Activated naive CD4-positive, alpha-beta T cell treated with anti-CD3 and anti-CD28 coated beads, Interleukin-2, amount 10 ng/mL, durations not matched to agents 7 days and 5 days (primary cell): ENCODE measurements at places on chromosomes 5 and 9.

DNA sequence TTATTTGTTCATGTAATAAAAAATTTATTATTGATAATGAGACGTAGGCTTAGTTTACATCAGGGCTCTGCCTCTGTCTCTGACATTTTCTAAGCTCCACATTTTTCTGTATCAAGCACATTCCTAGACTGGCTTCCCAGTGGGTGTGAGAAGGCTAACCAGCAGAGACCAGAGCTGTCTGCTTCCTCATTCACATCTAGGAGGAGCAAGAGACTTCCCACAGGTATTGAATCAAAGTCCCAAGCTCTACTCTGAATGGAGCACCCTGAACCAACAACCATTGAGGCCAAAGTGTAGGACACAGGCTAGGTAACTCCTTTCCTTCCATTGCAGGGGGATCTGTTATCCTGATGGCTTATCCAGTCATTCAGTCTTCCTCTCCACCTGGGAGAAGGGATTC is 72.4 kb downstream of the PARP8 start:
- H3K4me1 ChIP-seq: peaks cover 16% of the 10 kb centered on the region
- no peak overlapping the region for H3K4me3 ChIP-seq
- DNase-seq: no peak
- H3K36me3 ChIP-seq: peaks cover 18% of the 10 kb centered on the region

DNA sequence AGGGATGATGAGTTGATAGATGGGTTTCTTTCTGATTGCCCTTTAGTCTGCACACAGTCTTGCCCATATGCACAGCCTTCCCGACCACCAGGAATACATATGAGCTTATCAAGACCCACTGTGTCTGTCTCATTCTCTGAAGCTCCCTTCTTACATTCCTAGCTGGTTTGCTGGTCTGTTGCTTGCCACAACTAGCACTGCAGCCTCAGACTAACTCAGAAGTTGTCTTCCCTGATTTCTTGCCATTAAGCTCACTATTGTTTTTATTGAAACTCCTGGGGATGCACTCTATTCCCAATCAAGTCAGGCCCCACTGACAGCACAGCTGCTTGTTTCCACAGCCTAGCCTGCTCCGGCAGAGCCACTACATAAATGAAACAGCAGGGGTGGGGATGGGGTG is 97.5 kb downstream of the SAXO1 start:
- no peak overlapping the region for H3K27ac ChIP-seq
- DNase-seq: no peak
- H3K4me1 ChIP-seq: no peaks in the 10 kb centered on the region
- H3K4me3 ChIP-seq: no peak overlapping the region
- H3K27me3 ChIP-seq: no peaks in the 10 kb centered on the region

DNA sequence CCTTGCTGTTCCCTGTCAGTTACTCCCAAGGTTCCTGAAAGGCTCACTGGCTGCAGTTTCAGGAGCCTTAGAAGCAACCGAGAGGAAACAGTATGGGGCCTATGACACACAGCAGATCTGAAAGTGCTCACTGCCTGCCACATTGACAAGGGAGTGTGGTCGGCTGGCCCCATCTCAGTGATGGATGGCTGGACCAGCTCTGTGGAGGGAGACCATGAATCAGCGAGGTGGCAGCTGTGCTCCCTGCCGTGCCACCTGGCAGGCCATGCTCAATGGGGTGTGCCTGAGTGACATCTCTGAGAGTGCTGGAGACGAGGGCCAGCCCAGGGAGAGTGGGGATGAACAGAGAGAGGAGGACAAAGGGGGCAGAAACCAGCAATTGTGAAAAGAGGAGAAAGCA is 49.1 kb downstream of the DOCK2 start:
- peaks cover 73% of the 10 kb centered on the region for H3K36me3 ChIP-seq
- no peaks in the 10 kb centered on the region for H3K27me3 ChIP-seq

GRCh38 chr9:107481035-107481434 is 8.5 kb downstream of the KLF4 start:
- peaks cover 17% of the 10 kb centered on the region for H3K27me3 ChIP-seq
- H3K4me1 ChIP-seq: no peaks in the 10 kb centered on the region
- no peak overlapping the region for H3K4me3 ChIP-seq
- DNase-seq: no peak
- no peak overlapping the region for H3K27ac ChIP-seq
- H3K36me3 ChIP-seq: no peaks in the 10 kb centered on the region

GRCh38 chr9:78821126-78821822 is 524.3 kb downstream of the PSAT1 start:
- H3K4me3 ChIP-seq: no peak overlapping the region
- no peaks in the 10 kb centered on the region for H3K27me3 ChIP-seq
- H3K27ac ChIP-seq: no peak overlapping the region
- DNase-seq: no peak
- no peaks in the 10 kb centered on the region for H3K36me3 ChIP-seq
- H3K4me1 ChIP-seq: peaks cover 3% of the 10 kb centered on the region

- no peaks in the 10 kb centered on the region for H3K36me3 ChIP-seq
These were observed 67.7 kb downstream of the HMHB1 start for GRCh38 chr5:143879646-143880045.

- H3K27ac ChIP-seq: no peak overlapping the region
- peaks cover 57% of the 10 kb centered on the region for H3K27me3 ChIP-seq
- H3K4me3 ChIP-seq: no peak overlapping the region
- peaks cover 3% of the 10 kb centered on the region for H3K4me1 ChIP-seq
- DNase-seq: no peak
These were observed 107.8 kb upstream of the NEK6 start for GRCh38 chr9:124149992-124150391.

DNA sequence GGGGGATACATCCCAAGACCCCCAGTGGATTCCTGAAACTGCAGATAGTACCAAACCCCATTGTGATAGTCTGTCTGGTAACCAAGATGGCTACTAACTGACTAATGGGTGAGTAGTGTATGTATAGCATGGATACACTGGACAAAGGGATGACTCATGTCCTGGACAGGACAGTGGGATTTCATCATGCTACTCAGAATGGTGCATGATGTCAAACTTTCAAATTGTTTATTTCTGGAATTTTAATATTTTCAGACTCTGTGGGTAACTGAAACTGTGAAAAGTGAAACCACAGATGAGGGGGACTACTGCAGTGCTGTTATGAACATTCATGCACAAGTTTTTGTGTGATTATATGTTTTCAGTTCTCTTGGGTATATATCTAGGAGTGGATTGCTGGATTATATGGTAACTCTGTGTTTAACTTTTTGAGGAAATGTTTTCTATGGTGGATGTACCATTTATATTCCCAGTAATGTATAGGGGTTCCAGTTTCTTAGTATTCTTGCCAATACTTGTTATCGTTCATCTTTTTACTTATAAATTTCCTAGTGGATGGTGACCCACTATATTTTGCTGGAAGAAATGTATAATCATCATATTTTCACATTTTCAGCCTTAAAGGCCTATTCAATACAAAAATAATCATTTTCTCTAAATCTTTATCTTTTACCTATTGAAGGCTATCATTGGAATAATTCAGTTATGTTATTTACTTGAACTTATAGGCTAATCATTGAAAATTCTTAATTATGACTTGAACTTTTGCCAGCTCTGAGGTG is 140.9 kb downstream of the NR3C1 start:
- DNase-seq: no peak
- H3K27ac ChIP-seq: no peak overlapping the region
- H3K36me3 ChIP-seq: peaks cover 2% of the 10 kb centered on the region
- no peak overlapping the region for H3K4me3 ChIP-seq

DNA sequence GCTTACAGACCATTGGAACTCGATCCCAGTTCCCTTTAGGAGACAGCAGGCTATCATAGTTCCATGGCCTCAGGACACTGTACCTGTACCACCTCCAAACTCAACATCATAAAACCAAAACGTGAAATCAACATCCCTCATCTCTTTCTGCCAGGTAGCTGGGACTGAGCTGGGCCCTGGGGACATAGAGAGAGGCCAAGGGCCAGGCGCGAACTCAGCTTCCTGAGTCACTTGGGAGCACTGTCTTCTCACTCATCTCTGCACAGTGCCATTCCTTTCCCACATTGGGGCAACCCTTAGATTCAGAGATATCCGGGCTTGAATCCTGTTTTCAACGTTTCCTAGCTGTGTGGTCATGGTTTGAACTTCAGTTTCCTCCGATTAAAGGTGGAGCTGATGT is 12.2 kb downstream of the DAB2IP start:
- no peak overlapping the region for H3K27ac ChIP-seq
- no peaks in the 10 kb centered on the region for H3K36me3 ChIP-seq
- no peaks in the 10 kb centered on the region for H3K4me1 ChIP-seq
- DNase-seq: no peak
- H3K27me3 ChIP-seq: peaks cover 33% of the 10 kb centered on the region
- H3K4me3 ChIP-seq: no peak overlapping the region

- no peaks in the 10 kb centered on the region for H3K27me3 ChIP-seq
- peaks cover 19% of the 10 kb centered on the region for H3K36me3 ChIP-seq
- H3K4me3 ChIP-seq: no peak overlapping the region
- peaks cover 6% of the 10 kb centered on the region for H3K4me1 ChIP-seq
- DNase-seq: no peak
These were observed 38.2 kb downstream of the FBXW2 start for GRCh38 chr9:120755044-120755443.

DNA sequence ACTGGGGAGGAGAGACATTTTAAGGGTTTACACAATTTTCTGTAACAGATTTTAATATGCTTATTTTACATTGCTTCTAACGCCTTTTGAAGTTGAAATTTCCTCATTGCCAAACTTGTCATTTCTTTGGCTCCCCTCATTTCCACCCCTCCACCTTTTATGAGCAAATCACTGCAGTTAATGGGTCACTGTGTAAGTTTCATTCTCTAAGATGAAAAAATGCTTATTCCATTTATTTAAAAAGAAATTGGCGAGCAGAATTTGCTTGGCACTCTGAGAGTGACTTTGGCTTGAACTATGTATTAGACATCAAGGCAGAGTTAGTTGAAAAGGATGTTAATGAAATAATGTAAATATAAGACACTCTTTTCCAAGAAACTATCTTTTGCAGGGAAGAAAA is 66.6 kb downstream of the ITGA1 start:
- H3K4me1 ChIP-seq: peaks cover 3% of the 10 kb centered on the region
- DNase-seq: no peak
- H3K27me3 ChIP-seq: no peaks in the 10 kb centered on the region
- H3K27ac ChIP-seq: no peak overlapping the region
- no peaks in the 10 kb centered on the region for H3K36me3 ChIP-seq
- H3K4me3 ChIP-seq: no peak overlapping the region

- H3K4me1 ChIP-seq: peaks cover 46% of the 10 kb centered on the region
- no peak overlapping the region for H3K27ac ChIP-seq
- H3K27me3 ChIP-seq: no peaks in the 10 kb centered on the region
These were observed 52.4 kb downstream of the FANCC start for GRCh38 chr9:95264954-95265615.

DNA sequence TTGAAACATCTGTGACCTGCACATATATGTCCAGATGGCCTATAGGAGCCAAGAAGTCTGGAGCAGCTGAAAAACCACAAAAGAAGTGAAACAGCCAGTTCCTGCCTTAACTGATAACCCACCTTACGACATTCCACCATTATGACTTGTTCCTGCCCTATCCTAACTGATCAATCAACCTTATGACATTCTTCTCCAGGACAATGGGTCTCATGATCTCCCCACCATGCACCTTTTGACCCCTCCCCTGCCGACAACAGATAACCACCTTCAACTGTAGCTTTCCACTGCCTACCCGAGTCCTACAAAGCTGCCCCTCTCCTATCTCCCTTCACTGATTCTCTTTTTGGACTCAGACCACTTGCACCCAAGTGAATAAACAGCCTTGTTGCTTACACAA is 233.8 kb downstream of the CCDC171 start:
- H3K27me3 ChIP-seq: no peaks in the 10 kb centered on the region
- DNase-seq: no peak
- H3K4me3 ChIP-seq: no peak overlapping the region
- H3K4me1 ChIP-seq: no peaks in the 10 kb centered on the region
- no peak overlapping the region for H3K27ac ChIP-seq

- peaks cover 56% of the 10 kb centered on the region for H3K4me1 ChIP-seq
- H3K4me3 ChIP-seq: no peak overlapping the region
- no peak for DNase-seq
- H3K36me3 ChIP-seq: peaks cover 29% of the 10 kb centered on the region
- peaks cover 8% of the 10 kb centered on the region for H3K27me3 ChIP-seq
These were observed 11.9 kb upstream of the TNIP1 start for GRCh38 chr5:151092762-151093161.

DNA sequence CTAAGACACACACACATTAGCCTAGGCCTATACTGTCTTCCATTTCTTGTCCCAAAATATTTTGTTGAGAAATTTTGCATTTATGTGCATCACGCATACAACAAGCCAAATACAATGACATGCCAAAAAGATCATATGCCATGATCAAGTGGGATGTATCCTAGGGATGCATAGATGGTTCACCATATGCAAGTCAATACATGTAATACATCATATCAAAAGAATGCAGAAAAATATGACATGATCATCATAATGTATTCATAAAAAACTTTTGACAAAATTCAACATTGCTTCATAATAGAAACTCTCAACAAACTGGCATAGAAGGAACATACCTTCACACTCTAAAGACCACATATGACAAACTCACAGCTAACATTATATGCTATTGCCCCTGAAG is 5.8 kb upstream of the FAM81B start:
- H3K27me3 ChIP-seq: no peaks in the 10 kb centered on the region
- no peaks in the 10 kb centered on the region for H3K36me3 ChIP-seq
- H3K27ac ChIP-seq: no peak overlapping the region
- no peak for DNase-seq

DNA sequence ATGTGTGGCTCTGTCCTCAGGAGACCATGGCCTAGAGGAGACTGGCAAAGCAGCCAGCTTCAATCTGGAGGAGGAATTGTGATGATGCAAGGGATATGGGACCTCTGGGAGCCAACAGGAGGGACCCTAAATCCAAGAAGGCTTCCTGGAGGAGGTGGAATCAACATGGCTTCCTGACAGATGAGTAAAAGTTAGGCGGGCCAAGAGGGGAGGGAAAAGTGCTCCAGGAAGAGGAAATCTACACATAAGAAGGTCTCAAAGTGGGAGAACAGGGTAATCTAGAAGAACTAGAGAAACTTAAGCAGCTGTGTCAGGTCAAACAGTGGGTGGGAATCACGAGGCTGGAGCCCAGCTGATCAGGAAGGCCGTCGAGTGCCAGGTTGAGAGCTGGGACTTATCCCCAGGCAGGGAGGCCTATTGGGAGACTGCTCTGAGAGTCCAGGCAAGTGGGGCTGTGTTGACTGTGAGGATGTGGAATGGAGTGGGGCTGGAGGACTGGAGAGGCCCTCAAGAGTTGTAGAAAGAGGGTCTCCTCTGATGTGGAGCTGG is 119.1 kb downstream of the C9orf50 start:
- H3K4me1 ChIP-seq: peaks cover 13% of the 10 kb centered on the region
- H3K4me3 ChIP-seq: no peak overlapping the region
- peaks cover 4% of the 10 kb centered on the region for H3K36me3 ChIP-seq
- no peak overlapping the region for H3K27ac ChIP-seq
- no peak for DNase-seq

DNA sequence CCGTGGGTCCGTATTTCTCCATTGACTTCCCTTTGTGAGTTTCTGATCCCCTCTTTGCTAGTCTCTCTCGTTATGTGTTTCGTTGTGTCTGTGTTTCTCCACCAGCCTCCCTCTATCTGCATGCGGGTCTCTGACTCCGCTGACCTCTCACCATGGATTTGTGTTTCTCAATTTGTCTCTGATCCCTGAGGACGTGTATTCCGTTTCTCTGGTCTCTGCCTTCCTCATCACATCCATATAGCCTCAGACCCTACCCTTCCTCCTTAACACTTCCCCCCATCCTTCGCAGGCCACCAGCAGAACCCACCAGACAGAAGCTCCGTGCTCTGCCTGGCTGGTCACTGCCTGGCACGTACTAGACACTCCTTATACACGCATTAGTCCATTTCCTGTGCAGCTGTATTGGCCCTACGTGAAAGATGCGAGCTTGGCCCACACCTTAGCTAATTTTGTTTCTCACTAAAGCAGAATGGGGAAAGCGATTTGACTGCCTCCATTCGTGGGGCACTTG is 631 bp downstream of the B4GALT7 start:
- no peaks in the 10 kb centered on the region for H3K27me3 ChIP-seq
- peak overlapping the region; percentile 91 for H3K27ac ChIP-seq
- H3K4me1 ChIP-seq: peaks cover 38% of the 10 kb centered on the region
- peak; percentile 28 for DNase-seq
